Occipital lobe (tissue), 3 donors: ENCODE measurements at places on chromosomes 11 and 22. TPM values are rescaled to one million over a fixed set of nuclear protein-coding genes. Genes with fewer than 3 reads are reported as not detected.

Gene POLR3H
- 23.7 TPM for total RNA-seq

Gene HTR3A
- 0.31 TPM for total RNA-seq

Gene CBLIF
- total RNA-seq: not detected

- no peak for DNase-seq
Measured at GRCh38 chr22:18121954-18122554, 11.4 kb downstream of the TUBA8 start.

DNA sequence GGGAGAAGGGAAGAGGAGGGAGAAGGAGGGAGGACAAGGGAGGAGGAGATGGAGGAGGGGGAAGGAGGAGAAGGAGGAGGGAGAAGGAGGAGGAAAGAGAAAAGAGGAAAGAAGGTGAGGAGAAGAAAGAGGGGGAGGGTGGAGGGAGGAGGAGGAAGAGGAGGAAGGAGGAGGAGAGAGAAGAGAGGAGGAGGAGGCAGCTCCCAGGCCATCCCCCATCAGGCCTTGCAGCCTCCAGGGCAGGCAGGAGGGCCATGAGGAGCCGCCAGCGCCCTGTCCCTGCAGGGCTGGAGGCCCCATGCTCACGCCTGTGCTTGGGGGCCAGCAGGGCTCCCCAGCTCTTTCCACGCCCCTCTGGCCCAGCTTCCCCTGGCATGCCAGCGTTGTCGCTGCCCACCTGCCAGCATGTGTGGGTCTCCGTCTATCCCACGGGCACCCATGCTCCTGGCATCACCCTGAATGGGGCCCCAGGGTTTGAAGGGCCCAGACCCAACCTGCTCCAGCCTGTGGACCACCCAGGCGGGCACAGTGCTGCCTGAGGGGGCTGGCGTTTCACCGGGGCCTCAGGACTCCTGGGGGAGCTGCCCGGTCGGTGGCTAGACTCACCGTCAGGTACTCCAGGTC lies 5.2 kb downstream of the TSPAN32 start:
- no peak for DNase-seq

DNA sequence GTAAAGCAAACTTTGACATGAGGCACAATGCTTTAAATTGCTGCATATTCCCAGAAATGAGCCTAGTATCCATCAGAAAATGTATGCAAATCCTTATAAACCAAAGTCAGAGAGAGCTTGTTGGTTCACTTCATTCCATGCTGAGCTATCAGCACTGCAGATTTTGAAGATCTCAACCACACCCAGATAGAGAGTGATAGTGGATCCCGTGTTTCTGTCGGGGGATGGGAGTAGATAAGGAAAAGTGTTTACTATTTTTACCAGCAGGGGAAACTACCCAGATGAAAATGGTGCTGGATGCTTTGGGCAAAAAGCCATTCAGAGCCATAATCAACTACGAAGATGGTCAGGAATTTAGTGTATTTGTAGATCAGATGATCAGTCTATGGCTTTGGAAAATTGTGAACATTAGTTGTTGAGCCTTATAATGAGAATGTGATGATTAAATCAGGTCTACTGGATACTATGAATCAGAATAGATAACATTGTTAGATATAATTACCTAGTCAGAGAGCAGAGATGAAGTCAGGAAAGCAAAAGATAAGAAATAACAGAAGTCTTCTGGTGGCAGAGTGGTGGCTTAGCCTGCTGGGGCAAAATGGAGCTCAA lies 10.8 kb downstream of the OR51B6 start:
- DNase-seq: no peak

- DNase-seq: no peak
Measured at GRCh38 chr11:85088286-85088685, 538.9 kb downstream of the DLG2 start.

DNA sequence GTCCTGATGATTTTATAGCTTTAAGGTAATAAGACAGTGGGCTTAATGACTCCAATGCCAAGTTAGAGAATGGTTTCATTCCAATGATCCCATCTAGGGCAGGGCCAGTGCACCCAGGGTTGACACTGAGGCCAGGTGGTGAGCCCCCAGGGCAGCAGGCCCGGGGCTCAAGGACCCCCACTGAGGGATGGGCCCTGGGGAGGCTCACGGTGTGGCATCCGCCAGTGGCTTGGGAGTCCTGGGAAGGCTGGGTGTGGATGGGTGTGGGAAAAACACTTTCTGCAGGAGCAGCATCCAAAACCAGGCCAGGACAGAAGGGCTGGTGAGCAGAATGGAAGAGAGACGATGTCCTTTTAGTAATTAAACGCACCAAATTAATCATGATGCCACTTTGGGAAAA lies 626.3 kb downstream of the TBC1D22A start:
- DNase-seq: no peak

DNA sequence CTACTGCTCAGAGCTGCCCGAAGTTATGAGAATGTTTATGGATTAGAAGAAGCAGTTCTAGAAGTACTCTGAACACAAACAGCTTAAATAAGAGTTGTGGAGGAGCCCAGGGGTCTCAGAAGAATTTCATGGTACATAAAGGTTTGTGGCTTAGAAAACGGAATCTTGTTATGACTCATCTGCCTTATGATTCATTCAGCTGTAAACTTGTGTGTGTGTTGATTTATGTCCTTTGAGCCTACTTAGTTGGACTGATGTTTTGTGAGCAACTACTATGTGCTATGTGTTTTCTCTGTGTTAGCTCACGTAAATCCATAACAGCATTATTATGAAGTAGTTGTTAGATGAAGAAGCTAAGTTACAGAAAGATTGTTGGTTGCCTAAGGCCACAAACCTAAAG lies 203.7 kb downstream of the PGR start:
- DNase-seq: no peak

DNA sequence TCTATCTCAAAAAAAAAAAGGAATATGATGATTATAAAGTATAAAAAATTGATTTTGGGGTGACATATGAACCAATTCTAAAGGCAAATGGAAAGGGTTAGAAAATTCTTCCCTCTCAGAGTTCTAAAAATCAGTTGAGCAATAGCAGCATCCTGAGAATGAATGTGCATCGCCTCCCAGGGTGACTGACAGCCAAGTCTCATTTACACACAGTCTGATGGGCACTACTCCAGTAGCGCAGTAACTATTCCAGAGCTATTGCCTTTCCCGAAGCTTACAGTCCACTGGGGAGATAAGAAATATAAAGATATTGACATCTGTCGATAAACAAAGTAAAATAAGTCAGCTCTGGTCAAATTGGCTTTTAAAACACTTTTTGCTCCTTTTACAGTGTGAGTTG lies 32.3 kb upstream of the SORL1 start:
- no peak for DNase-seq

GRCh38 chr11:72626414-72626936 lies 47.7 kb downstream of the PDE2A start:
- peak; percentile 34 for DNase-seq

GRCh38 chr22:19766511-19767426 lies 6.2 kb downstream of the TBX1 start:
- DNase-seq: no peak

DNA sequence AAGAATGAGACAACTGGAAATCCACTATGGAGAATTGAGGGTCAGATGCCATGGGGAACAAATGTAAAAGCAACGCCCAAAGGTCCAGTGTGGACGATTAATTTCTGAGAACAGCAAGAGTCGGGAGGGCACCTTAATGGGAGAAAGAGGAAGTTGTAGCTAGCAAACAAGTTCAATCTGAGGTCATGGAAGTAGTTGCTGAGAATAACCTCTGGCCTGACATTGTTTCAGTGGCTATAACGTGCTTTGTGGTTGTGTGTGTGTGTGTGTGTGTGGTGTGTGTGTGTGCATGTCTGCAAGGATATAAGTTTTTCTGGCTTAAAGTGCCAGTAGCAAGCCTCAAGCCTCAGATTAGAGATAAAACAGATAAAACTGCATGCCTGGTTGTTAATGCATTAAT lies 1630.1 kb upstream of the TENM4 start:
- no peak for DNase-seq
